Esophagus squamous epithelium (tissue), 5 donors: ENCODE measurements at places on chromosomes 2 and 18. TPM values are rescaled to one million over a fixed set of nuclear protein-coding genes. Genes with fewer than 3 reads are reported as not detected.
A peak's percentile ranks its signal among the peaks of the same experiment; 100 is the strongest.

The TUBB8B gene
- 5.8 TPM for total RNA-seq

The CD226 gene
- total RNA-seq, result 0.72 TPM

The CCNYL1 gene
- total RNA-seq, result 16.2 TPM

The AKAIN1 gene
- 0.95 TPM for total RNA-seq

The SCG2 gene
- not detected for total RNA-seq

DNA sequence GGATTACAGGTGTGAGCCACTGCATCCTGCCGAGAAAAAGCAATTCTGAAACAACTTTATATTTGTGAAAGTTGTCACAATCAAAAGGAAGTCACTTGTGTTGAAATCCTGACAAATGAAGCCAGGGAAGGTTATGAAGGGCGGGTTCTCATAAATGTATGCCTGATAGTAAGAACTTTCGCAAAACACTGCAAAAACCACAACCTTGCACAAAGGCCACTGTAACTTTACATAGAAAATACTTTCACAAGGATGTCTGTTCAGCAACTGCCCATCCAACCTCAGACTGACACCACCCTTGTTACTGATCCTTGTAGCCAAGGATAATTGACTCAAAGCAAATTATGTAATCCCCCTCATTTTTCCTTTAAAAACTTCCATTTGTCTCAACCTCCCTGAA, 90.6 kb downstream of the SLC4A3 start:
- H3K4me3 ChIP-seq, result no peak overlapping the region
- no peak for DNase-seq
- no peak overlapping the region for H3K27ac ChIP-seq
- H3K27me3 ChIP-seq, result no peaks in the 10 kb centered on the region

GRCh38 chr2:241354668-241355658, 1.1 kb upstream of the FARP2 start:
- peaks cover 12% of the 10 kb centered on the region for H3K36me3 ChIP-seq
- DNase-seq, result peak; percentile 49
- no peaks in the 10 kb centered on the region for H3K4me1 ChIP-seq
- H3K27me3 ChIP-seq, result no peaks in the 10 kb centered on the region
- peak overlapping the region; percentile 88 for H3K27ac ChIP-seq

DNA sequence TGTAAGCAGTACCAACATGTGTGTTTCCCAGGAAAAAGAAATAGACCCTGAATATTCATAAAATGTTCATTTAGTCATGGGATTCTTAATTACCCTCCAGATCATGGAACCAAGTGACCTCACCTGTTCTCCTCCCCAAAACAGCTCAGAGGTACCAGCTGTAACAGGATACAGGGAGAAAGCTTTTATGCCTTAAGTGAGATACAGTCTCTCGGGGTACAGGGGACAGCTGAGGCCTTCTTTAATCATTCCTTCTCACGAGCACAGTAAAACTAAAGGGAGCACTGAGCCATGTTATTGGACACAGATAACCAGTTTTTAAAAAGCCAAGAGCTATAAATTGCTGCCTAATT, 16.6 kb downstream of the EPHA4 start:
- DNase-seq, result no peak
- H3K36me3 ChIP-seq, result no peaks in the 10 kb centered on the region
- no peaks in the 10 kb centered on the region for H3K27me3 ChIP-seq
- no peak overlapping the region for H3K27ac ChIP-seq
- no peaks in the 10 kb centered on the region for H3K4me1 ChIP-seq

GRCh38 chr18:28575123-28575522, 398.2 kb upstream of the CDH2 start:
- H3K4me3 ChIP-seq, result no peak overlapping the region
- H3K36me3 ChIP-seq, result no peaks in the 10 kb centered on the region
- no peaks in the 10 kb centered on the region for H3K27me3 ChIP-seq
- no peaks in the 10 kb centered on the region for H3K4me1 ChIP-seq
- no peak for DNase-seq

GRCh38 chr2:113891265-113891959, 1.5 kb downstream of the ACTR3 start:
- no peaks in the 10 kb centered on the region for H3K27me3 ChIP-seq
- no peak for DNase-seq
- no peaks in the 10 kb centered on the region for H3K36me3 ChIP-seq
- H3K27ac ChIP-seq, result peak overlapping the region; percentile 99
- peak overlapping the region; percentile 73 for H3K4me3 ChIP-seq
- H3K4me1 ChIP-seq, result peaks cover 48% of the 10 kb centered on the region

DNA sequence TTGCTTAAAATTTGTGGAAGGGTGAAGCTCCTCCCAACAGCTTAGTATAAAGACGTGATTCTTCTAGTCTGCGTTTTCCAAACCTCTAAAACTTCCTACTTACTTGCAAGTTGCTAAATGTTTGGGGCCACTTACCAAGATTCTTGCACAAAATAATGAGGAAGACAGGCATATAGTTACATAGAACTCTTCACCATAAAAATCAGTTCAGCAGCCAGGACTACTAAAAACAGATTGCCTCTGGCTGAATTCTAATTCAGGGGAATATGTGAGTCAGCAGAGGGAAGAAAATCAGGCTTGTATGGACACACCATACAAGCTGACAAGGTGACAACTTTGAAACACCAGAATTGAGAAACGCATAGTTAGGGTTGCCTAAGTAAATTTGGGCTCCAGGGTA, 2.8 kb upstream of the PEX13 start:
- no peak overlapping the region for H3K4me3 ChIP-seq
- peak overlapping the region; percentile 51 for H3K27ac ChIP-seq
- no peaks in the 10 kb centered on the region for H3K36me3 ChIP-seq
- DNase-seq, result no peak
- H3K4me1 ChIP-seq, result peaks cover 59% of the 10 kb centered on the region

GRCh38 chr2:15242936-15243461, 318.1 kb downstream of the NBAS start:
- H3K4me1 ChIP-seq, result no peaks in the 10 kb centered on the region
- H3K36me3 ChIP-seq, result no peaks in the 10 kb centered on the region
- H3K4me3 ChIP-seq, result no peak overlapping the region
- no peak overlapping the region for H3K27ac ChIP-seq
- no peak for DNase-seq

DNA sequence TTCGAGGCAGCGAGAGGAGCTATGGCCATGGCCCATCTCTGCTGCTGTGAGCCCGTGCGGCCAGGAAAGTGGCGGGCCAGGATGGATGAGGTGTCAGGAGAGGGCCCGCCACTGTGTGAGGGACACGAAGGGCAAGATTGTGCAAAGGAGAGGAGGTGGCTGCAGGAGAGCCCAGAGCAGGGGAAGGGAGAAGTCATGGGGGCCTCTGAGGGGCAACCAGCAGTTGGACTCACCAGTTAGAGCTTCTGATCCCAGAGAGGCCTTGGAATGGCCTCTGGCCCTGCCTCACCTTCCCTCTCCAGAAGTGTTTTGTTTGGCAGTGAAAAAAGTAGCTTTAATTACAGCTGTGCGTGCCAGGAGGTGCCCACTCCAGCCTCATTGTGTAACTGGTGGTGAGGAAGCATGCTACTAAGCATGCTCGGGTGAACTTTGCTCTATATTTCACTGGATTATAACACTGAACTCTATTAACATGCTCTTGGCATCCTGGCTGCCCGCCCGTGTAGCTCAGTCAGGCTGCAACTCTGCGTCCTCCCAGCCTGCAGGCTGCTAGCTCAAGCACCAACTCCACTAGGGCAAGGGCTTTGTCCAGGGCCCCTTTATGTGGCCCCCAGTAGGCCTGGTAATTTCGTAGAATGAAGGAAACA, 34.2 kb downstream of the IMPA2 start:
- H3K27me3 ChIP-seq, result no peaks in the 10 kb centered on the region
- H3K36me3 ChIP-seq, result peaks cover 3% of the 10 kb centered on the region
- H3K4me3 ChIP-seq, result no peak overlapping the region
- H3K4me1 ChIP-seq, result peaks cover 65% of the 10 kb centered on the region
- DNase-seq, result no peak

GRCh38 chr2:168201584-168202116, 45.7 kb downstream of the STK39 start:
- H3K4me1 ChIP-seq, result peaks cover 25% of the 10 kb centered on the region
- no peak overlapping the region for H3K27ac ChIP-seq
- no peak overlapping the region for H3K4me3 ChIP-seq
- no peaks in the 10 kb centered on the region for H3K36me3 ChIP-seq
- DNase-seq, result no peak

DNA sequence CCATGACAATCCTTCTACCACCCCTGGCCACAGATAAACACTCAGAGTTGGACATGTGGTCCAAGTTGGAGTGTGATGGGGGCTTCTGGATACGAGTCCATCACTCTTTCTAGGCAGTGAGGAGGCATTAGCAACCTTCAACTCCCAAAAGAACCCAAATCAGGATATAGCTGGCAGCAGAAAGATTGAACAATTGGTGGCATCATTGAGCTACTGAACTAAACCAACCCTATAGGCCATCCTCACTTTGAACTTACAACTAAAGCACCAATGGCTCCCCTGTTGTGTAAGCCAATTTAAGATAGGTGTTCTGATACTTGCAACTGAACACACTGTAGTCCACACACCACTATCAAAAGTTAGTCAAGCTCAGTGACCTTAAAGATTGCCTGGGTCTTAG, 24.0 kb upstream of the MARCO start:
- H3K27me3 ChIP-seq, result no peaks in the 10 kb centered on the region
- H3K4me1 ChIP-seq, result no peaks in the 10 kb centered on the region

- H3K4me3 ChIP-seq, result no peak overlapping the region
These were observed 104.7 kb downstream of the VSNL1 start for GRCh38 chr2:17644997-17645720.

DNA sequence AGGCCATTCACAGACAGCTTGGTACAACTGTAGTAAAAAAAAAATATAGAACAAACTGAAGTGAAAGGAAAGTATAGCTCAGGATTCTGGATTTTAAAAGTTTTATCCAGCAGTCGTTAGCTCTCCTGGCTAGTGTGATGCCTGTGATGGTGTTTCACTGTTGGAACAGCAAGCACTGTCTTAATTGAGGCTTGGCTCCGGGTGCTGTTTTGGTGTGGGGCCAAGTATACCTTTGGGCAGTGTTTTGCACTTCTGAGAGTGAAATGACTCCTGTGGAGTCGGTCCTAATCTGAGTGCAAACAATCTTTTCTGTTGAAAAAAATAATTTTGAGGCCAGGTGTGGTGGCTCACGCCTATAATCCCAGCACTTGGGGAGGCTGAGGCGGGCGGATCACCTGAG, 28.7 kb upstream of the RAB1A start:
- H3K36me3 ChIP-seq, result no peaks in the 10 kb centered on the region
- no peaks in the 10 kb centered on the region for H3K27me3 ChIP-seq
- H3K27ac ChIP-seq, result no peak overlapping the region
- no peak overlapping the region for H3K4me3 ChIP-seq

GRCh38 chr2:177520324-177520723, 127.8 kb downstream of the AGPS start:
- H3K36me3 ChIP-seq, result no peaks in the 10 kb centered on the region
- H3K4me1 ChIP-seq, result no peaks in the 10 kb centered on the region
- H3K4me3 ChIP-seq, result no peak overlapping the region
- no peak overlapping the region for H3K27ac ChIP-seq
- H3K27me3 ChIP-seq, result no peaks in the 10 kb centered on the region

DNA sequence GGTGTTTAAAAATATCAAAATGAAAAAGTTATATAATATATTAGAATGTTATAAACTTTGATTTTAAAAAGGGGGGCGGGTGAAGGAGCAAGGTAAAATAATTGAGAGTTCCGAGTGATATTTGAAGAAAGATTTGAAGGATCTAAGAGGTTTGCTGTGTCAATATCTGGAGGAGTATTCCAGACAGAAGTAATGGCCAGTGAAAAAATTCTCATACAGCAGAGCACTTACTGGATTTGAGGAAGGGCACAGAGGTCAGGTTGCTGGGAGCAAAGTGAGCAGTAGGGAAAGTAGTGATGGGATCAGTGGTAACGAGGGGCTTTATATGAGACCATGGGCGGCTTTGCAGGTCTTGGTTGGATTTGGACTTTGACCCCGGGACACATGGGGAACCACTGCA, 531.5 kb downstream of the ADCYAP1 start:
- no peaks in the 10 kb centered on the region for H3K4me1 ChIP-seq
- H3K4me3 ChIP-seq, result no peak overlapping the region
- no peaks in the 10 kb centered on the region for H3K27me3 ChIP-seq
- no peak overlapping the region for H3K27ac ChIP-seq
- no peak for DNase-seq
